Progenitor cell of endocrine pancreas (in vitro differentiated cells): ENCODE measurements at places on chromosomes 5 and 9.

- DNase-seq = no peak
These were observed 108.5 kb downstream of the CAVIN4 start for GRCh38 chr9:100686420-100686819.

GRCh38 chr5:131747180-131748105 lies 49.4 kb downstream of the FNIP1 start:
- no peak for DNase-seq

- no peak for DNase-seq
These were observed 8.9 kb upstream of the ZNF483 start for GRCh38 chr9:111516061-111516465.

DNA sequence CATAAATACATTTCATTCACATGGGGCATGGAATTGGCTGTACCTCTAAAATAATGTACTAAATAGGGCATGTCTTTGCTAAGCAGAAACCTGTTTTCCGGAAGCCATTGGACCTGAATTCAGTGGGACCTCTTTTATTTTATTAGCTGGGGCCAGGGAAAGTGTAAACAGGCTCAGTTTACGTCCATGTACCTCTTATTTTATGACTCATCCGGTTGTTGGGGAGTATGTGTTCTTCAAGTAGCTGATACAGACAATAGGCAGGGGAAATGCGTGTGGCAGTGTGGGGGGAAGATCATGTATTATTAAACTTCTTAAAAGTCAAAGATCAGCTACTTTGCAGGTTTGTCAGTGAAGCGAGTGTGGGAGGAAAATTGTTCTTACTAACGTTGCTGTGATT lies 1.4 kb upstream of the GDNF start:
- no peak for DNase-seq

GRCh38 chr9:15720861-15721260 lies 168.0 kb downstream of the CCDC171 start:
- DNase-seq = no peak

DNA sequence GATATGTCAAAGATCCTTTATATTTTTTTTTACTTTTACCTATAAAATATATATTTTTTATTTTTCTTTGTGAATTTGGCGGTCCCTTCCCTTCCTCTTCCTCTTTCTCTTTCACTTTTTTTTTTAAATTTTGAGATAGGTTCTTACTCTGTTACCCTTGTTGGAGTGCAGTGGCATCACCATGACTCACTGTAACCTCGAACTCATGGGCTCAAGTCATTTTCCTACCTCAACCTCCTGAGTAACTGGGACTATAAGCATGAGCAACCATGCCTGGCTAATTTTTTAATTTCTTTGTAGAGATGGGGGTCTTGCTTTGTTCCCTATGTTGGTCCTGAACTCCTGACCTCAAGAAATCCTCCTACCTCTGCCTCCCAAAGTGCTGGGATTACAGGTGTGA lies 258.0 kb upstream of the CLINT1 start:
- DNase-seq = no peak

DNA sequence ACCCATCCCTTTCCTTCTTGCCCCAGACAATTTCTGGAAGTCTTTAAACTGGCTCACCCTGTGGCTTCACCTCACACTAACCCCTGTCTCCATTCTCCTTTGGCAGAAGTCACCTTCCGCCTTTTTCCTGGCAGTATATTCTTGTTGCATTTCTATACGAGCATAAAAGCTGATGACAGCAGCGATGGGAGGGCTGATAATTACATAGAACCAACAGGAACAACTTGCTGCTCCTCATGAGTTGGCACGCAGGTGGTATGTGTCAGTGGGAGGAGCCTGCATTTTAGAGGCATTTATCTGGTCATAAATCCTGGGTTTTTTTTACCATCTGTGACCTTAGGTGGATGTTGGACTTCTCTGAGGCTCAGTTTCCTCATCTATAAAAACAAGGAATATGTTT lies 61.4 kb upstream of the CKMT2 start:
- no peak for DNase-seq

DNA sequence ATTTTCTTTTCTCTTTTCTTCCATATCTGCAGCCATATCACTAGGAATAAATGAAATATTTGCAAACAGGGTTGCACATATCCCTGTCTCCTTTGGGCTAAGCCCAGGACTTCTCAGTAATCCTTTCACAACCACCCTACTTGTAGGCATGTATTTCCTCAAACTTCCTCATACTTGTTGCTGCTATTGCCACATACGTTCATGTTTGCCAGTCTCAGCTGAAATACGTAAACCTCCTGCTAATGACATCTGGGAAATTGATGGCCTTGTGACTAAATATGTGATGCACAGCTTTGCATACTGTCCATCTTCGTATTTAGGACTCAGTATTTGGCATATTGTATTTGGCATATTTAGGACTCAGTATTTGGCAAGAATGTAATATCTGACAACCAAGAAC lies 224.6 kb downstream of the PLK2 start:
- no peak for DNase-seq
